ENCODE measurements at places on chromosomes 2 and 18.

DNA sequence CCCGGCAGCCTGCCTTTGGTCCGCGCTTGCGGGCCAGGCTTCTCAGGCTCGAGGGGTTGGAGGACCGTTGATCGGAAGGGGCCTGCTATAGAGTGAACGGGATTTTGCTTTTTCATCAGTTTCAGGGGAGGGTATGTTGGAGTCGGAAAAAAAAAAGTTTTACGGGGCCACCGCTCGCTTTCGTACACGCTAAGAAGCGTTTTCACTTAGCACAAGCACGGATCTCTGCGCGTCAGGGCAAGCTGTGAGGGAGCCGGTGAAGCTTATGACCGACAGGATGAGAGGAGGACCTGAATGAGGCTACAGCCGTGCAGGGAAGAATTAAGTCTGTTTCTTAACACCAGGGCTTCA, 443 bp downstream of the CPSF3 start:
- DNase-seq = peak; percentile 33

- DNase-seq = no peak
Measured at GRCh38 chr18:23939366-23939765, 75.2 kb upstream of the TTC39C start.

DNA sequence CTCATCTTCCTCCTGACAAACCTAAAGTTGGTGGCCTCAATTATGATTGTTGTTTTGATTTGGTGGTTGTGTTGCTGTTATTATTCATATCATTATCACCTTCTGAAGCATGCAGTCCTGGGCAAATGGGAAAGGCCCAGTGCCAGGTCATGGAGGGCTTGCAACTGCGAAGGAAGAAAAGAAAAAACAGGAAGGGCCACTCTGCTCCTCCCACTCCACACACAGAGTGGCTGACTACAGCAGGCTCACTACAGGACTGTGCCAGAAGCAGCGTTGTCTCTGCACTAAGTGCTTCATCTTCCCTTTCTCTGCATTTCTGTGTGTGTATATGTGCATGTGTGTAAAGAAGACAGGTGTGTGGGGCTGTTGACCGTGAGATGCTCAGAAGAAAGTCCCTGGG, 231.9 kb downstream of the ANKRD30B start:
- DNase-seq = no peak

GRCh38 chr2:216215658-216216390, 106.7 kb downstream of the XRCC5 start:
- peak; percentile 28 for DNase-seq

DNA sequence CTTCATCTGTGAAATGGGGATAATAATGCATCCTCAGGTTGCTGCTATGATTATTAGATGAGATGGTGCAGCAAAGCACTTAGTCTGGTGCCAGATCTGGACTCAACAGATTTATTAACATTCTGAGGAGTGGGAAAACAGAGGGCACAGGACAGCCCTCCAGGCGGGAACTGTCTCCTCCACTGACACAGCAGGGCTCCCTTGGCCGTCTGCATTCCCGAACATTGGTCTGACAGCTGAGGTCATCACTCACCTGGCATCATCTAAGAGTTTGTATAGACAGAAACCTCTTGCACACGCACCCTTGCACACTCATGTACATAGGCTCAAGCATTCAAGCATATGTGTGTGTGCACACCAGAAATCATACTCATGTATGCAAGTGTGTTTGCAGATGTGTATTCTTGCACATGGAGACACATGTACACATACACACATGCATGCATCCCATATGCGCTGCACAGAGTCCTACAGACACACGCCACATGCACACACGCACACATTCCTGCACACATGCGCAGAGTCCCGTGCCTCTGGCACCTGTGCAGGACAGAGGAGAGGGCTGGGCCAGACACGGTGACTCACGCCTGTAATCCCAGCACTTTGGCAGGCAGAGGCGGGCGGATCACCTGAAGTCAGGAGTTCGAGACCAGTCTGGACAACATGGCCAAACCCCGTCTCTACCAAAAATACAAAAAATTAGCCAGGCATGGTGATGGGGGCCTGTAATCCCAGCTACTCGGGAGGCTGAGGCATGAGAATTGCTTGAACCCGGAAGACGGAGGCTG, 173.3 kb upstream of the GLI2 start:
- DNase-seq = no peak

GRCh38 chr18:51655327-51655698, 457.8 kb upstream of the MEX3C start:
- peak; percentile 2 for DNase-seq

GRCh38 chr2:15630121-15630977, 38.7 kb downstream of the DDX1 start:
- no peak for DNase-seq

DNA sequence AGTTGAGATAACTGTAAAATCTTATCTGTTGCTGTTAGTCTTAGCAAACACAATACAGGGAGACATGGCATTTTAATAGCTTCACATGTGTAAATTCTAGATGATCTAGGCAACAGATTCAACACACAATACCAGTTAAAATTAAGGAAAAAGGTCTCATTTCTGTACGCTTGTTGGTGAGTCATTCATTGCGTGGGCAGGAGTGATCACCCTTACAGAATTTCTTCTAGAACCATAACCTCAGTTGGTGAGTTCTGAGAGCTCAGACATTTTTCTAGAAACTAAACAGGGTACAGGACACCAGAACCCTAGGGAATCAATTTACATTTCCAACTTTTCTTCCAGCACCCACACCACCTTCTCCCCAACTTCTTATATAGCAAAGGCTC, 81.9 kb downstream of the SLC8A1 start:
- DNase-seq = peak; percentile 6

DNA sequence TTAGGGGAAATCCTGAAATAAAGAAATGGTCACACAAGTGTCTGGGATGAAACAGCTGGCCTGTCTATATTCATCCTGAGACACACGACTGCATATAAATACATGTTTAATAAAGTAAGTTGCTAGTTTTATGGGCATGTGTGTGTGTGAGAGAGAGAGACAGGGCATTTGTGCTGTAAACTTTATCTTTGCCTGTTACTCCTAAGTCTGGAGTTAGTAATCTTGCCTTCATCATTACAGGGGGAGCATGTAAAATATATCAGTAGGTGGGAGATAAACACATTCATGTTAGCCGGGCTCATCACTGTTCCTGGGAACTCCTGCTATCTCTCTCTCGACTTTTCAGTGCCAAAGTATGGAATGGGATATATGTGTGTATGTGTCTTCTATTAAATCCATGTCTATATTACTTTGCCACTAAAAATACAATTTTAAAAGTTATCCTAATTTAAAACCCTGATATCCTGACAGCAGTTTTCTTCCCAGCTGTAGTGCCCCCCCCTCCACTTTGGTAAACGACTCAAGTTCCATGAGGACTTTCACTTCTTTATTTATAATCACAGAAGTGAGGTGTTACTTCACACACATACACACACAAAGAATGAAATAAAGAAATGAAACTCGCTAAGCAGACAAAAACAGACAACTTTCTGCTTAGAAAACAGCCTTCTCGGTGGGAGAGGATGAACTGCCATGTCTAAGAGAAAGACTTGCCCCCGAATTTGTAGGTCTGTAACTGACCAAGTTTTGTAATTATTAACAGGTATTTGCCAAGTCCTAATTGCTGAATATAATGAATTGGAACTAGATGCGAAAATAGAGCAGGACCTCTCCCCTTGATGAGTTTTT, 947 bp downstream of the ZEB2 start:
- no peak for DNase-seq

GRCh38 chr2:27185331-27186026, 26.4 kb upstream of the ATRAID start:
- DNase-seq = no peak

GRCh38 chr2:43223521-43224001, 2.8 kb downstream of the ZFP36L2 start:
- DNase-seq = no peak

DNA sequence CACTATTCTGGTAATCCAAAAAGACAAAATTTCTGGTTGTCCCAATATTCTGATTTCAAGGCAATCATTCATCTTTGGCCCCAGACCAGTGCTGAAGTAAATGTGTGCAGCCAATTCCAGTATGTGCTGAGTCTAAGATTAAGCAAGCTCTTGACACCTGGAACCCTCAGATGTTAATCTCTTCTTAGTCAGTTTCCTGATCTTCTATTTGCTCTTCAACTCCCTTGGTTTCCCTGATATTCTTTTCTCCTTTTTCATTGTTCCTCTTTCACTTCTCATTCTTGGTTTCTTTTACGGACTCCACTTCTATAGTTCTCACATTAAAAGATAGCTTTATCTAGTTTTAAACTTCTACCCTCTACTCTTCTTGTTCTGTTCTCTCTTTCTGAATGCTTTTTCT, 445.7 kb upstream of the FANCL start:
- no peak for DNase-seq

DNA sequence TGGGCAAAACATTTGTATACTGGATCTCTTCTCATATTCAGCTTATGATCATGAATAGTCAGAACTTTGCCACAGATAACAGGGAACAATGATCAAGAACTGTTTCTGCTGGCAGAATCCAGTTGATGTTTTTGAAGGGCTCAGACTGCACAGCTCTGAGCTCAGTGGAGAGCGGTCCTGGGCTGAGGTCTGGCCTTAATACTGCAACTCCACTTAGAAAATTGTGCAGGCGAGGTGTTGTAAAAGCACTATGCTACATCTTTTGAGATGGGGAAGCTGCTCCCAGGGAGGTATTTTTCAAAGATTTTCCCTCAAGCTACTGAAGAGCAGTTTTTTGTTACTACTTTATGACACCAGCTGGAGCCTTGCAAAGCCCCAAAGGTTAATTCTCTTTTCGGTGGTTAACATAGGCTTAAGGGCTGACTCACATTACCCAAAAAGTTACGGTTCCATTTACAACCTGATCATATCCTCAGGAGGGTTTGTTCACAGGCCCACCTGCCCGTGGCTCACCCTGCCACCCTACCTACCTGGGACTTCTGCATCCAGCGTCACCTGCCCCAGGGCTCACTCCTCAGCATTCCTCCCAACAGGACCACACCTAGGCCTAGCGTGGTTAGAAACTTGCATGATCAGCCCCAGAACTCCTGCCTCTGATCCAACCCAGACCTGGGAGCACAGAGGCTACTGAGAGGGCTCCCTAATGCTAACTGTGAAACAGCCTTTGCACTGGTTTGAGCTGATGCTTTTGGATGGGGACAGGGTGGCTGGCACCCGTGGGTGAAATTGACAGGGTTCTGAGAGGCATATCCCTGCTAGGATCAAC, 114.4 kb downstream of the NCK2 start:
- DNase-seq = peak; percentile 61

GRCh38 chr2:68512966-68513365, 45.6 kb downstream of the APLF start:
- no peak for DNase-seq

DNA sequence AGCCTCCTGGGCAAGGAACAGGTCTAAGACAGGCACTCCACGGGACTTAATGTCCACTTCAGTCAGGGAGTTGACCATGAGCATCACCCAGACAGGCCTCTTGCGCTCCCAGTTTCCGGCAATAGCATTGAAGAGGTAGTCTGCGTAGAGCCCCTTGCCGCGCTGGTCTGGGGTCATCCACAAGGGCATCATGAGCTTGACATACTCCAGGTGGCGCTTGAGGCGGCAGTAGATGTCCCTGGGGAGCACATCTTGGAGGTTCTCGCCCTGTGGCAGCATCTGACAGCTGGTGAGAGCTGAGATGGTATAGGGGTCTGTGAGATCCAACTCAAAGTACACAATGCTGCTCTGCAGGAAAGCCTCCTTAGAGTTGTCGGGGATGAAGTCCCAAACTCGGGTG, 10.6 kb downstream of the TRABD2A start:
- DNase-seq = no peak

DNA sequence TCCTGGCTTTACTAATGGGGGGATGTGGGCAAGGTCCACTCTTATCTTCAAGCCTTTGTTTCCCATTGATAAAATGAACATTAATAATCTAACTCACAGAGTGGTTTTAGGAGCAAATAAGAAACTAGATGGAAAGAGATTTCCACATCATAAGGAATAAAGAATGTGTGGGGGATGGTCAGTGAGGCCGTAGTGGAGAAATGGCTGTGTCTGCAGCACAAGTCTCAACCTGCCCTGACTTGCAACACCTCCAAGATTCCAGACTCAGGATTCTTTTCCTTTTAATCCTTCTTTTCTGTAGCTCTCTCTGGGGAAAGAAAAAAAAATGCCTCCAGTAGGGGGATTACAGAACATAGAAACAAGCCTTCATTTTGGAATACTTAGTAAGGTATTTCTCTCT, 124.2 kb upstream of the MEX3C start:
- no peak for DNase-seq

DNA sequence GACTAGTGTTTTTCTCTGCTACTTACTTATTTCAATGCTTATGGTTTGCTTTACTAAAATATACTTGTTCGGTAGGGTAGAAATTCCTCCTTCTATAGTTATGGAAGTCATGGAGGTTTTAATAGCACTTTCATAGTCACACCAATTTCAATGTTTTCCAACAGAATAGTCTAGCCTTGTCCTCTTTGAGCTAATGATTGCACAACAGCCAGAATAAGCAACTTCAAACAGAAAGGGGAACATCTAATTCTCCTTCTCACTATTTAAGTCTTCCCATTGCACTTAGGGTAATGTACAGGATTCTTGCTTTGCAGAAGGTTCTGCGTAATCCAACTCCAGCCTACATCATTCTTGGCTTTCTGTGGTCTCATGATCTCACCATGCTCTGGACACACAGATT, 287.7 kb upstream of the GCFC2 start:
- DNase-seq = no peak

GRCh38 chr2:187569042-187569441, 14.8 kb upstream of the TFPI start:
- no peak for DNase-seq

DNA sequence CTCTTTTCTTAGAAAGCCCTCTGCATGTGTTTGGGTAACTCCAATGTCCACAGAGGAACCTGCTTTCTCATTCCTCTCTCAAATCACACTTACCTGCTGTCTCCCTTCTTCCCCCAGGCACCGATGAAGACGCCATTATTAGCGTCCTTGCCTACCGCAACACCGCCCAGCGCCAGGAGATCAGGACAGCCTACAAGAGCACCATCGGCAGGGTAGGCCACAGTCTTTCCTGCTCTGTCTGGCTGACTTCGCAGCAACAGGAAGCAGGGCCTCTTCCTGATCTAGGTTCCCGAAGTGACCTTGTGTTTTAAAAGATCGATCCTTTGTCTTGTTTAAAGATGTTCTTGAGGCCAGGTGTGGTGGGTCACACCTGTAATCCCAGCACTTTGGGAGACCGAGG, 25.0 kb upstream of the GMCL1 start:
- DNase-seq = no peak

DNA sequence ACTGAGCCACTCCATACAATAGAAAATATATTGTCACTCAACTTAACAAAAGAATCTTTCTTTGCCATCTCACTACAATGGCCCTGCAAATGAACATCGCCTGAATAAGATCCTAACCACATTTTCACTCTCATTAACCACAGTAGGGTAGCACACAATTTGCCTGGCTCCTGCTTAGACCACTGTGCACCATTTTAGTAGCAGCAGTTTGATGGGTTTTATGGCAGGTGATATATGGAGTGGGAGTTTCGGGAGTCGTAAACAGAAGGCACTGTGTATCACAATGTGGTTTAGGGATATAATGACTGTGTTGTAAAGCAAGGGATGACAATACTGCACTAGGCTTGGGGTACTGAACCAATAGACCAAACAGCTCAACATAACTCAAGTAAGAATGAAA, 617.4 kb downstream of the BCL11A start:
- no peak for DNase-seq

Measured in activated CD4-positive, alpha-beta T cell treated with anti-CD3 and anti-CD28 coated beads, Interleukin-10, Interleukin-2, amounts not matched to agents 100 ng/mL and 50 ng/mL, durations not matched to agents 16 hours and 8 hours (primary cell).